ENCODE measurements at places on chromosomes 16 and 17.

GRCh38 chr17:16353317-16354174 is at the start of gene CENPV:
Gene CENPV, minus strand, starts transcription at chr17:16353469. Its CDS starts 33 bp downstream, at chr17:16353436.
- no peak for DNase-seq

DNA sequence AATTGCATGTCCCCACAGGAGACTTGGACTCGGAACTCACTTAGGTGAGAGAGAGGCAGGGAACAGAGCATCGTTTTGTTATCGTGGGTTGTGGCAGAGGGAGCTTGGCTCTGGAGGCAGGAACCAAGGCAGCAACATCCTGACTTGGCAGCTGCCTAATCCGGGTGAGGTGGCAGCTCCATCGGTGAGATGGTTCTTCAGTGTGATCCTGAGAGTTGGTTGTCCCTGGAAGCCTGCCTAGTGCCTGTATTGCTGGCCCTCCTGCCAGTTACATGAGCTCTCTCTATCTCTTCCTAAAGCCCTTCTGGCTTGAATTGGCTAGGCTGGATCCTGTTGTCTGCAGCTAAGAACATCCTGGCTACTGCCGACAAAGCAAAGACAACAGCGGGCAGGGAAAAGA is 19.9 kb upstream of the SEC14L1 start:
- no peak for DNase-seq

- no peak for DNase-seq
Observed at GRCh38 chr17:70217571-70217970, 48.2 kb downstream of the KCNJ2 start.

DNA sequence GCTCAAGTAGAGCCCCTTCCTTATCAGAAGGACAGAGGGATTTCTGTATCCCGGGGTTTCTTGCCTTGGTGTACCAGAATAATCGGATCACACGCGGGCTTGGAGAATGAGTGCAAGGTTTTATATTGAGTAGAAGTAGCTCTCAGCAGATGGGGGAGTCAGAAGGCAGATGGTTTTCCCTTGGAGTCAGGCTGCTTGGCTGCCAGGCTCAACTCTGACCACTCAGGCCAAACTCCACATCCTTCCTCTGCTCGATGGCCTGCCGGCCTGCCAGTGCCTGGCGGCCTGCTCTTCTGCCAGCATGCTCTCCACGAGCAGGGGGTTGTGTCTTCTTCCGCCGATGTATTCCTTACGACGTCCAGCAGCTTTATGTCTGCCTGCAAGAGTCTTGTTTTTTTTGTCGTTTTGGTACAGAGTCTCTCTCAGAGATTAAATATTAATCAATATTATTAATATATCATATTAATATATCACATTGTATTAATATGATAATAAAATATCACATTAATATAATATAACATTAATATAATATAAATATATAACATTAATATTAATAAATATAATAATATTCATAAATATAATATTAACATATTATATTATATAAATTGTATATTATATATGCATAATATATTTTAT is 229.2 kb upstream of the WSCD1 start:
- no peak for DNase-seq

Measured in NCI-H524 treated with DMSO at 0.1 percent for 48 hours (cell line).